ENCODE measurements at places on chromosomes 1 and 21. TPM values are rescaled to one million over a fixed set of nuclear protein-coding genes. Genes with fewer than 3 reads are reported as not detected.

C1orf115 gene
- total RNA-seq, result 19.8 TPM

GRCh38 chr1:79539001-79539400 is 532.5 kb upstream of the ADGRL4 start:
- DNase-seq, result no peak

DNA sequence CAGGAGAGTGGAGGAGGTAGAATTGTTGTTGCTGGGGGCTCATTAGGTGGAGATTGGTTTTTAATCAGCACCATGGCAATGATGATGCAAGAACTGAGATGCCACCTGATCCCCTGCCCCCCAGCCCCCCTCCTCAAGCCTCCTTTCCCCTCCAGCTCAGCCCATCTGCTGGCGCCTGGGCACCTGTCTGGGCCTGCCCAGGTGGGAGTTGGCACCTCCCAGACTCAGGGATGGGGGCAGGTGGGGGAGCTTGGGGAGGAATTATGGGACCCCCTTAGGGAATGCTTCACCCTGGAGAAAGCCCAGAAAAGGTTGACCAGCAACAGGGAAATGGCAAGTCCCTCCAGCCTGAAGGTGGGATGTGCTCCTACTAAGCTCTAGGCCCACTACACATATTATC is 1.5 kb upstream of the NHLH1 start:
- peak; percentile 21 for DNase-seq

GRCh38 chr21:45277101-45278045 is 10.3 kb downstream of the POFUT2 start:
- no peak for DNase-seq

MINDY1 gene
- total RNA-seq, result 62.2 TPM

DNA sequence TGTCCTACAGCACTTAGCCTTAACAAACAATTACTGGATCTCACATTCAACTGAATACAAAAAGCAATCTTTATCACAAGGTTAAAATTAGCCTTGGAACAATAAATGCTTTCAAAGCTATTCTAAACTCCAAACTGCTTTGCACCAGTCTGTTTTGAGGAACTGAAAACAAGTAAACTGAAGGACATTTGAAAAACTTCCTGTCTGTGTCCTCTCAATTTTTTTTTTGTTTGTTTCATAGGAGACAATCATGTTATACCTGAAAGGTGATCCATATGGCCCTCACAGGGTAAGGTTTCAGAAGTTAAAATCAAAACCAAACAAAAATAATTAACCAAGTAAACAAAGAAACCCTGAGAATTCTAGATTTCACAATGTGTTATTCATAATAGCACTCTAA is 459.1 kb downstream of the DPYD start:
- DNase-seq, result no peak

INPP5B gene
- 16.7 TPM for total RNA-seq

- no peak for DNase-seq
These were observed 8.7 kb upstream of the HAX1 start for GRCh38 chr1:154263465-154264332.

MOB3C gene
- total RNA-seq, result 7.9 TPM

PSMD4 gene
- 157 TPM for total RNA-seq

OLFML2B gene
- total RNA-seq, result 4.5 TPM

DNA sequence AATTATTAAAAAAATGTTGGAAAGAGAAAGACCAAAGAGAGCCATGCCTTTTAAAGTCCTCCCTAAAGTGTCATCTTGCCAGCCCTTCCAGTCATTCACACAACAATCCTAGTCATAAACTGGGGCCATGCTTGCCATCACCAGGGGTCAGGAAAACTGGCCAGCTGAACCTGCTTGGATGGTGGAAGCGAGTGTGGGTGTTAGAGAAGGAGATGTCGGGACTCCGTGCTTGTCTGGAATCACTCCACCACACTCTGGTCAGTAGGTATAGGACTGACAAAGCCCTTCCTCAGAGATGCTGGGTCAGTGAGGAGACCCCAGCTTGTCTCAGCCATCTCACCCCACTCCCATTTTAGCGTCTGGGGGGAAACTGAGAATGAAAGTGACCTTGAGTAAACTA is 3.3 kb upstream of the HAPLN2 start:
- no peak for DNase-seq

- DNase-seq, result peak; percentile 59
These were observed at the start of gene AVPR1B for GRCh38 chr1:206117151-206117948. Gene AVPR1B (minus strand): TSS chr1:206117388. CDS start chr1:206116890, 498 bp downstream.

RAB7B gene
- total RNA-seq, result 5.1 TPM

DNA sequence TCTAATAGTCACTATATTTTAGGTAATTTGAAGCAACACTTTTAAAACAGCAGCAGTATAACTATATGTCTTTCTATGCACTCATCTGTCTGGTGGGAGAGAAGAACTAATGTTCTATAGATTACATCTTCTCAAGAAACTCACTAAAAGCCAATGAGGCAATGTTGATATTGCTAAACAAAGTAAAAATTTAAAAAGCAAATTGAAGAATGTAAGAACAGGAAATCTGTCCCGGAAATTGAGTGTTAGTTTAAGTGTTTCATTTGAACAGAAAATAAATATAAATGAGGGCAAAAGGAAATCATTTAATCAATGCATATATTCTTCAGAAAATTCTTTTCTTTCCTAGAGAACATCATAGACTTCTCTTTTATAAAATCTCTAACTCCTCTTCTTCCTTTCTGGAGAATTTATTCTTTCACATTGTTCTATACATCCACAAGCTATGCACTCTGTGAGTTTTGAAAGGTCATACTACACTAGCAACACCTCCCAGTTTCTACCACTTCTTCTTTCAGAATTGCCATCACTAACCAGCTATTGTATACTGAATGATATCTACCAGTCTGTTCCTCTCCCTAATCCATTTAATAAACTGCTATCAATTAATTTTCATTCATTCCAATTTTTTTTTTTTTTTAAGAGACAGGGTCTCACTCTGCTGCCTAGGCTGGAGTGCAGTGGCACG is 153.0 kb downstream of the USH2A start:
- no peak for DNase-seq

DNA sequence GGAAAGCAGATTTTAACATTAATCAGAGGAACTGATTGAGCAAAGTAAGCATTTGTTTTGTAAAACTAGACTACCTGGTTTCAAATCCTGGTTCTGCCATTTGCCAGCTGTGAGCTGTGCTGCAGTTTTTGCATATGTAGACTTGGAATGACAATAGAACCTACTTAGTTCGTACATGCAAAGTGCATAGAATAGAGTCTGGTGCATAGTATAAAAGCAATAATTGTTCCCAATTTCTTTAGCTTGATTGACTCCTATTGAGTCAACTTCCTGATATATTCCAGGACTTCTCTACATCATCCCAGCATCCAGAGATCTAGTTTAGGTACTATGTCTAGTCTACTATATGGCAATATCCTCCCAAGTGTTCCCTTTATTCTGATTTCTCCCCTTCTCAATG is 144.4 kb upstream of the FGGY start:
- DNase-seq, result no peak

DNA sequence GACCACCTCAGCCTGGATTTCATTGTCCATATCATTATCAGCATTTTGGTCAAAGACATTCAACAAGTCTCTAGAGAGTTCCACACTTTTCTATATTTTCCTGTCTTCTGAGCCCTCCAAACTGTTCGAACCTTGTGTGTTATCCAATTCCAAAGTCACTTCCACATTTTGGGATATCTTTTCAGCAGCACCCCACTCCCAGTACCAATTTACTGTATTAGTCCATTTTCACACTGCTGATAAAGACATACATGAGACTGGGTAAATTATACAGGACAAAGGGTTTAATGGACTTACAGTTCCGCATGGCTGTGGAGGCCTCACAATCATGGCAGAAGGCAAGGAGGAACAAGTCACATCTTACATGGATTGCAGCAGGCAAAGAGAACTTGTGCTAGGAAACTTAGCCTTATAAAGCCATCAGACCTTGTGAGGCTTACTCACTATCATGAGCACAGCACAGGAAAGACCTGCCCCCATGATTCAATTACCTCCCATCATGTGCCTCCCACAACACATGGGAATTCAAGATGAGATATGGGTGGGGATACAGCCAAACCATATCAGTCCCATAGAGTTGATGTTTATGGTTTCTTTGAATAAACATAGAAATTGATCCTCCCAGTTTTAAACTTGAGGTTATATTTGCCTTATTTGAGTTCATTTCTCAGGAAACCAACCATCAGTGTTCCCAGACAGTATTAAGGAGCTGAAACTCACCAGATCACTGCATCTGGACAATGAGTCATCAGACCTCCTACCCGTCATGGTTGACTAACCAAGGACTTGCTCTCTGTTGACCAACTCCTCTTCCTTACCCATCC is 322.7 kb upstream of the DUSP10 start:
- no peak for DNase-seq

GRCh38 chr1:223682502-223682901 is 17.0 kb upstream of the CAPN8 start:
- no peak for DNase-seq

DNA sequence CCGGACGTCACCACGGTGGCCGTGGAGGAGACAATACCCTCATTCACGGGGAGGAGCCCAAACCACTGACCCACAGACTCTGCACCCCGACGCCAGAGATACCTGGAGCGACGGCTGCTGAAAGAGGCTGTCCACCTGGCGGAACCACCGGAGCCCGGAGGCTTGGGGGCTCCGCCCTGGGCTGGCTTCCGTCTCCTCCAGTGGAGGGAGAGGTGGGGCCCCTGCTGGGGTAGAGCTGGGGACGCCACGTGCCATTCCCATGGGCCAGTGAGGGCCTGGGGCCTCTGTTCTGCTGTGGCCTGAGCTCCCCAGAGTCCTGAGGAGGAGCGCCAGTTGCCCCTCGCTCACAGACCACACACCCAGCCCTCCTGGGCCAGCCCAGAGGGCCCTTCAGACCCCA is 7.0 kb downstream of the TNFRSF14 start:
- DNase-seq, result no peak

GRCh38 chr21:39106881-39107462 is 76.3 kb downstream of the PSMG1 start:
- DNase-seq, result no peak

GRCh38 chr1:90716552-90717355 is at the start of gene BARHL2:
Gene BARHL2 (minus strand): TSS chr1:90717302. CDS start chr1:90717195, 107 bp downstream.
- no peak for DNase-seq

GJC2 gene
- 2.3 TPM for total RNA-seq

All from right atrium auricular region (tissue), 2 donors.